Spinal cord (tissue), 10 donors: ENCODE measurements at places on chromosomes 3 and 15.

DNA sequence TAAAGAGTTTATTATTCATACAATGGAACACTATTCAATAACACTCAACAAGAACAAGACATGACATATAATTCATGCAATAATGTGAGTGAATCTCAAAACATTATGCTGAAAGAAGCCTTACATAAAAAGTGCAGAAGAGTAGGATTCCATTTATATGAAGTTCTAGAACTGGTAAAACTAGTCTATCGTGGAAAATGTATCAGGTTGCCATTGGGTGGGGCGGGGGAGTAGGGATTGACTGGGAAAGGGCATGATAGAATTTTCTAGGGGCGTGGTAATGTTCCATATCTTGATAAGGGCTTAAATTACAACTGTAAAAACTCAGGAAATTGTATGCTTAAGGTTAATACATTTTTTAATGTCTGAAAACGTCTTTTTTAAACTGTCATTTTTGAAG, 247.9 kb downstream of the SATB1 start:
- no peak for DNase-seq

DNA sequence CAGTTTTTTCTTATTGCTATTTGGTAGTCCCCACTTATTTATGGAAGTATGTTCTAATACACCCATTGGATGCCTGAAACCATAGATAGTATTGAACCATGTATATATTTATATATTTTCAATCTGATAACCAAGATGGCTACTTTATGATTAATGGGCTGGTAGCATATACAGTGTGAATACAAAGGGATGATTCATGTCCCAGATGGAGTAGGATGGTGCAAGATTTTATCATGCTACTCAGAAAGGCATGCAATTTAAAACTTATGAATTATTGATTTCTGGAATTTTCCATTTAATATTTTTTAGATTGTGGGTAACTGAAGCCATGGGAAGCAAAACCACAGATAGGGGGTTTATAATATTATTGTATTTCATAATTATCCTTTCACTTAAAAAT, 35.2 kb downstream of the AP4E1 start:
- DNase-seq, result no peak

DNA sequence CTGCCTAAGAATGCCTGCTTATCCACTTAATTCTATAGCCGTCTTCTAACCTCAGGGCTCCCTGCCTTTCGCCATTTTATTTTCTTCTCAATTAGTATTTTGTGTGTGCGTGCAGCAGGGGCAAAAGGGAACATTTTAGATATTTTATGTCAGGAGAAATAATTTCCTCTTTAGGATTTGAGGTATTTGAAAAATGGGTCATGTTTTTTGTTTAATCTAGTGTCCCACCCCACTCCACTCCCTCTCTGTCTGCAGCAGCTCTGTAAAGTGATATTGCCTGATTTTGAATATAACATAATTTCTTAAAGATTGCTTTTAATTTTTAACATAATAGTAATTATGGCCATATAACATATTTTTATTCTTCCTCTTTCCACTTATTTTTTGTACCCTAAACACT, 593.2 kb upstream of the DPPA4 start:
- no peak for DNase-seq

- no peak for DNase-seq
Measured at GRCh38 chr15:63172851-63173451, 15.7 kb upstream of the RPS27L start.

DNA sequence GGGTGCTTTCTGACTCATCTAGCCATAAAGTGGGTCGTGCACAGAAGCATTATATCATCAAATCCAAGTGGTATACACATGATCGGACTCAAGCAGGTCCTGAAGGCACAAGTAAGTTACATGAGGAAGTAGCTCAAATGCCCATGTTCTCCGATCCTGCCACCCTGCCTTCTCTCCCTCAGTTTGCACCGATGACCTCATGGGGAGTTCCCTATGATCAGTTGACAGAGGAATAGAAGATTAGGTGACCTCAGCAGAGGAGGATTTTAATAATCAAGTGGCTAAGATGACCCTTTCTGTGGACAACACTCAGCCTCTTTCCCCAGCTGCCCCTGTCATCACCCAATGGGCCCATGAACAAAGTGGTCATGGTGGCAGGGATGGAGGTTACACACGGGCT, 149.5 kb downstream of the TBC1D5 start:
- DNase-seq, result no peak

GRCh38 chr15:49415638-49416037, 7.4 kb upstream of the FGF7 start:
- no peak for DNase-seq

DNA sequence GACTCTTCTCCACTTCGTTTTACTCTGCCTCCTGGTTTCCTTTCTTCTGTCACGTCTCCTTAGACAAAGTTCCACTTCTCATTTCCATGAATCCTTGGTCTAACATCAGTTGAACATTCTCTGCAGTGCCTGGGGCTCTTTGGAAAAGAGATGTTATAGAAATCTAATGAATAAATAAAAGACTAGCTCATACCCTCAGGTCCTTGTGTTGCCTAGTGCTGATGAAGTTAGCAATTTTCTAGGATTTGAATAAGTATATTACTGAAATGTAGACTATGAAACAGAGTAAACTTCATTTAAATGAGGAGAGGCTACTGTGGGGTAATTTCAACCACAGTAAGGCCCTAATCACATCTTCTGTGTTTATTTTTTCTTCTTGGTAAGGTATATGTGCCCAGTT, 146.9 kb upstream of the CADPS start:
- DNase-seq, result no peak
